WTC11 (cell line): ENCODE measurements at places on chromosomes 4 and X. TPM values are rescaled to one million over a fixed set of nuclear protein-coding genes. Genes with fewer than 3 reads are reported as not detected.

GPR82 gene
- not detected in 3 replicates for total RNA-seq

CD38 gene
- 0.17 to 0.39 TPM (median 0.37 TPM) in 3 replicates for total RNA-seq

DMP1 gene
- total RNA-seq = 0.11 TPM in 1 of 3 replicates, not detected in the others

GDPD2 gene
- 7.0 to 9.3 TPM (median 8.8 TPM) in 3 replicates for total RNA-seq

RADX gene
- total RNA-seq = 3.0 to 5.0 TPM (median 4.4 TPM) in 3 replicates

HSFX2 gene
- 0.37 TPM in 1 of 3 replicates, not detected in the others for total RNA-seq
